ENCODE measurements at places on chromosomes 12 and 14.

DNA sequence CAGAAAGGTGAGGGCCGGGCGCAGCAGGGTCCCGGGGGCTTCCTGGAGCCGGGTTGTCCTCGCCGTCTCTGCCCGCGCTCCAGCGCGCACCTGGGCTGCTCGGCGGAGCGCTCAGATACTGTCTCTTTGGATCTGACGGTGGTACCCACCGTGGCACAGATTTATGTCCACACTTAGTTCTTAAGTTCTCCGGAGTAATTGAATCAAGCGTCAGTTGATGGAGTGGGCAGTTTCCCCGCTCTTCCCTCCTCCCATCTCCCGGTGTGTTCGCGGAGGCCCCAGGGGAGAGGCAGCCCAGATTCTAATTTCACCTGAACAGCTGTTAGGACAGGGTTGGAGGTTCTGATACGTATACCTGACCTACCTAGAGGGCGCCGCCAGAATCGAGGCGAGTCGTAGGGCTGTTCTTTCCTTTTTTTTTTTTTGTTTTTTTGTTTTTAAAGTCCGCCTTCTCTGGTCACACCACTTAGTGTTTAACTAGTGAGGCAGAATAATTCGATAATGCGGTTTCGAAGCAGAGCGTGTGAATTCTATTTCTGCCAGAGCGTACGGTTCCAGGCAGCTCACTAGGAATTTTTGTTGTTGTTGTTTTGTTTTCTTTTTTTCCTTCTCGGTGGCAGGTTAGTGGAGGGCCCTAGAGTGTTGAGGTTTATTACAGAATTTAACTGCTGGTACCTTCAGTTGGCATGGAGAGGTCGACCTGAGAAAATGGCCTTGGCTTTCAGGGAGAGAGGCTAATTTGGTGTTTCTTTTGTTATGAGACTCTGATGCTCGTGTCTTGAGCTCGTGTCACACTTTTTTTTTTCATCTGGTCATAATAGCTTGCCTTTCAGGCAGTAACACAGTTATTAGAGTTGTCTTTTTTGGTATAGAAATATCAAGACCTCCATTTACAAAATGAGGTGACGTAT, 22.3 kb upstream of the GNS start:
- DNase-seq: no peak

GRCh38 chr12:112824166-112824565, 32.6 kb downstream of the RPH3A start:
- no peak for DNase-seq

- DNase-seq: no peak
Measured at GRCh38 chr12:11609045-11609444, 40.4 kb upstream of the ETV6 start.

GRCh38 chr14:68495101-68496039, 297.5 kb downstream of the ZFP36L1 start:
- DNase-seq: no peak

DNA sequence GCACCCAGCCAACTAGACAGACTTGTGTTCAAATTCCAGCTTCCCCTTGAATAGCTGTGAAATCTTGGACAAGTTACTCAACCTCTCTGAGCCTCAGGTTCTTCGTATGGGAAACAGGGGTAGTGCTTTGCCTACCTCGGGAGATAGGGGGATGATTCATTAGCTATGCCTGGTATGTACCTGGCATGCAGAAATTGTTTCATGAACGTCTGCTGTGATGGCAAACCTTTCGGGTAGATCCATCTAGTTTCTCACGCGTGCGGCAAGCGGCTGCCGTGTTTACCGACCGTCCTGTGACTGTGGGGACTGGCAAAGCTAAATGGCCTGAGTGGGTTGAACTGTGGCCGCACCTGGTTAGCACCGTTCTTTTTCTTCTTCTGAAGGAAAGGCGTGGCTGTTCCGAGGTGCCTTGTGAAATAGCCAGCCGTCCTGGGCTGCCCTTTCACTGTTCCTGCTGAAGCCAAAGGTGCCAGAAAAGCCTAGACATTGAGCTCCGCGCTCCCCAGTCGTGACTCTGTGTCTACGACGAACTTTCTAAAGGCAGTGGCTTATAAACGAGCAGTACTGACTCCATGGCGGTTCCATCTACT, 40.6 kb upstream of the MED13L start:
- no peak for DNase-seq

DNA sequence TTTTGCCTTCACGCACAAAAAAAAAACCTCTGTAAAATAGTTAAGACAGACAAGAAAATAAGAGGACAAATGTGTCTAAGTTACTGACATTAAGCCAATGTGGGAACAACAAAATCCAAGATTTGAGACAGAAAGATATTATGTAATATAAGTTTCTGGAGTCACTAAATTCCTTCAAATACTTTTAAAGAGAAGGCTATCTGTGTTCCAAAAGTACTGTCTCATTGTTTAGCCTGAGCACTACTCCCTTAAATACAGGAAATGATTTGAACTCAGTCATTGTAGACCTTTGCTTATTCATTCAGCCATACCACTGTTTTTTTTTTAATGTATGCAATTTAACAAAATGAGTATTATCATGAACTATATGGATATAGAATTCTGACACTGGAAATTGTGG, 82.7 kb upstream of the KITLG start:
- DNase-seq: no peak

- DNase-seq: no peak
Measured at GRCh38 chr14:105496831-105497591, 6.0 kb downstream of the TEDC1 start.

Data from NAMALWA (cell line).